ENCODE measurements at places on chromosomes 6 and 20.
A peak's percentile ranks its signal among the peaks of the same experiment; 100 is the strongest.

DNA sequence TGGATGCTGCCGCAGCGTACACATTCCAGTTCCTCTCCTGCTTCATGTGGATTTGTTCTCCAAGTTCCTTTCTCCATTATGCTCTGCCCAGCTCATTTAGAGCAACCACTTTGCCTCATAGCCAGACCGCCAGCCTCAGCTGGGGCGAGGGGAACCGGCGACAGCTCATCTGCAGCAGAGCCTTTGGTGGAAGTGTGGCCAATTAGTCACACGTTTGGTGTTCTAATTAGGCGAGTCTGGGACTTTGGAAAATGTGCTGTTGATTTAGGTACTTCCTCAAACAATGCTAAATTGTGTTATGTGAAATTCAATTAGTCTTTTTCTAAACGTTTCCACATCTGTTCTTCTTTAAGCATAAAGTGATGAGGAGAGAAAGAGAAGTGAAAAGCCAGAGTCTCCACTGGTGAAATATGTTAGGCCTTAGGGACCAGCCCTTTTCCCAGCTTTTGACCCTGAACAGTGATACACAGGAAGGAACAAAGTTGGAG is 217.9 kb downstream of the TBX18 start:
- DNase-seq = no peak

GRCh38 chr20:11966186-11966585 is 48.5 kb downstream of the BTBD3 start:
- no peak for DNase-seq

DNA sequence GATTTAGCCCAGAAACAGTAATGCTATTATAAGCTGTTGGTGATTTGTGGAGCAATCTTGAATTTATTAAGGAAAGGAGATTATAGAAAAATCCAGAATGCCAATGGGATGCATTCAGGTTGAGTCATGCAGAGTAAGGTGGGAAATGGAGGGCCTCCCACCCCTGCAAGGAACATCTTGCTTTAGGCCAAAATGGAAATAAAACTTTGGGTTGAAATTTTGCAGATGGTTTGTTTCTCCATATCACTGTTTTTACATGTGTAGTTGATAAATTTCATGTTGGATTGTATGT is 152.4 kb downstream of the BCAS1 start:
- DNase-seq = no peak

GRCh38 chr20:46229478-46230105 is 78.7 kb downstream of the CDH22 start:
- DNase-seq = no peak

GRCh38 chr20:9200196-9200595 is 131.3 kb downstream of the PLCB4 start:
- no peak for DNase-seq

GRCh38 chr6:11668455-11668854 is 110.1 kb downstream of the ADTRP start:
- DNase-seq = no peak

DNA sequence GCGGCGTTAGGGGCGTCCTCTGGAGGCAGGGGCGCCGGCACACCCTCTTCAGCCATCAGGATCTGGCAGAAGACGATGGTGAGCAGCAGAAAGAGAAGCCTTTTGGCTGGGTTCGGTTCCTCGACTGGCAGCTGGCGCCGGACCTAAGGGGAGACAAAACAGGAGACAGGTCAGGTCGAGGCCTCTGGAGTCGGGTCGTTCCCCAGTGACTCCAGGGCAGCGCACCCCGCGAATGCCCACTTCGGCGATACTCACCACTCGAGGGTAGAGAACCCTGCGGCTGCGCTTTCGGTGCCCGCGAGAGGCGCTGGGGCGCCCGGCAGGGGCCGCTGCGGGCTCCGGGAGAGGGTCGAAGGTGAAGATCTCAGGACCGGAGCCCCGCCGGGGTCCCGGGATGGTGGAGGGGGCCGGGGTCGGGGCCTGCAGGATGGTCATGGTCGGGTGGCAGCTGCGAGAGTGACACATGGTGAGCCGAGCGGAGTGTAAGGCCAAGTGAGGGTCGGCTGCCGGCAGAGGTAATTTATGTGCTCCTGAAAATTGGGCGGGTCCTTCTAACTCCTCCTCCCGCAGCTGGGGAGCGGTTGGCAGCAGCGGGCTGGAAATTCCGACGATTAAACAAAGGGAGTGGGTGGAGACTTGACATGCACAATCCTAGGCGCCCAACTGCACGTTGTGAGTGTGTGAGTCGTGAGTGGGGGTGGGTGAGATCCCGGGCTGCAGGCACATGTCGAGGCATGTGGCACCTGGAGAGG is at the start of gene IER3:
TSS of gene IER3 (minus strand) at position 494 of the 752 bp plus-strand sequence. CDS start at position 465, 29 bp downstream.
- peak; percentile 93 for DNase-seq

DNA sequence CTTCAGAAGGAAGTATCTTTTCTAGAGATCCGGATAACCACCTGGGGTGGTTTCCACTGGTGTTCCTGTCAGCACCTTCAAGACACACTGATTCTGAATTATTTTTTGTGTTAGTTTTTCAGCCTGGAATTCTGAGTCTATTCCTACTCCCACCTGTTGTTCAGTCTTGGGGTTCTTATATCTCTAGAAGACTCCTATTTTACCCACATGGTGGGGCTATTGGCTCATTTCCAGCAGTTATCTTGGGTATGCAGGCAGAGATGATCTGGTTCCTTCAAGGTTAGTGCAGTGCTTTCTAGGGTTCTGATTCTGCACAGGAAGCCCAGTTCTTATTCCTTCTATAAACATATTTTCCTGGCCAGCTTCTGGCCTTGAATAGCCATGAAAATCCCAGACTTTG is 175.6 kb upstream of the PDE7B start:
- DNase-seq = no peak

DNA sequence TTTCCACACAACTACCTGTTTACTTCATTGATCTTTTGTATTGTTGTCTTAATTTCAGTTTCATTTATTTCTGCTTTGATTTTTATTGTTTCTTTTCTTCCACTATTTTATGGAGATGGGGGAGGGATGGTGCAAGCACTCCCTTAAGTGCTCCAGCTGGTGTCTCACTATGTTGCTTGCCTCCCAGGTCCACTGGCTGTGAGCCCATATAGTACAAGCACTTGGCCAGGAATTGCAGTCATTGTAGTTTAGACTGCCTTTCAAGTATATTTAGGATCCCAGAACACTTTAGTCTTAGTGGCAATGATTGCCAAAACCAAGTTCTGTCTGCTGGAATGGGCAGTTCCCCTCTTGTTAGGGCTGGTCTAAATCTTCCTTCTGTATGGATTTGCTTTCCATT is 34.9 kb upstream of the MAN1A1 start:
- no peak for DNase-seq

DNA sequence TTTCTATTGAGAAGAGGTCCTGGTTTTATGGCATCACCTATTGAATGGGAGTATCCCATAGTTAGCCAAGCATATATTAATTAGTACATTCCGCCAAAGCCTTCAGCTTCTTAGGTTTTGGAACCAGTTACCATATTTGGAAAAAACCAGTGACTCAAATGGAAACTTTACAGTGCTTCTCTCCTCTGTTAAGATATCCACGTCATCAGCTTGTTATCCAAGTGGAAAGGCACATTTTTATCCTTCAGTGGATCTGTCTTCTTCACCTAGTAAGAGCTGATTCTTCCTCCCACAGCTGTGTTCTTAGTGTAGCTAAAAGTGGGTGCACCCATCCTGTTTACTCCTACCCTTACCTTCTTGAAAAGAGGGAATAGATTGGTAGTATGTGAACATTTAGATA is 34.5 kb downstream of the TPD52L1 start:
- DNase-seq = no peak

GRCh38 chr20:8571611-8572010 is 439.5 kb downstream of the PLCB1 start:
- DNase-seq = no peak

DNA sequence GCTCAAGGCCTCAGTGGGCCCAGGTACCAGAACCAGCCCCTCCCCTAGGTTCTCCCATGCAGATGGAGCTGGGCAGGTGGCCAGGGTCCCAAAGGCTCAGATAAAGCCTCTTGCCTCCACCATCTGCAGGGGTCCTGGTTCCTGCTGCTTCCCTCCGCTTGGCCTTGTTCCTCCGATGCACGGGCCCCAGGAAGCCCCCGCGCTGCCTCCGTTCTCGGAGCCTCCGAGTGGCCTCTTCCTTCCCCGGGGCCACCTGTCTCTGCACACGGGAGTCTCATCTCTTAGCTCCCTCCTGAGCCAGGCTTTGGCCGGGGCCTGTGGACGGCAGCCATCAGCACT is 1.9 kb upstream of the PTK6 start:
- DNase-seq = no peak

GRCh38 chr20:45735552-45735951 is 13.4 kb downstream of the SPINT4 start:
- DNase-seq = no peak

DNA sequence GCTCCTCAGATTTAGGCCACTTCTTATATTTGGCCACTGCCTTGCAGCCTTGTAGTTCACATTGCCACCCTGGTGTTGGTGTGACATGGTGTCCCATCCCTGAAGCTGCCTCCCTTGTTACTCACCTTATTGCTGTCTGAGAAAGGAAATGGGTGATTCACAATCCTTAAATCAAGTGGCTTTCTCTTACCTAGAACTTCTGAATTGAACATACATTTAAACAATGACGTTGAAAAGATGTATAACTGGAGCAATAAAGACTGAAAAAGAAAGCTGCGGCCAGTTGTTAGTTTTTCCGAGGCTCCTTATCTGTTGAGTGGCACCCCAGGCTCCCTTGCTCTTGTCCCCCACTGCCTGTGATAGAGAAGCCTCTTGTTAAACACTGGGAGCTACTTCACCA is 28.8 kb upstream of the GNRH2 start:
- no peak for DNase-seq

DNA sequence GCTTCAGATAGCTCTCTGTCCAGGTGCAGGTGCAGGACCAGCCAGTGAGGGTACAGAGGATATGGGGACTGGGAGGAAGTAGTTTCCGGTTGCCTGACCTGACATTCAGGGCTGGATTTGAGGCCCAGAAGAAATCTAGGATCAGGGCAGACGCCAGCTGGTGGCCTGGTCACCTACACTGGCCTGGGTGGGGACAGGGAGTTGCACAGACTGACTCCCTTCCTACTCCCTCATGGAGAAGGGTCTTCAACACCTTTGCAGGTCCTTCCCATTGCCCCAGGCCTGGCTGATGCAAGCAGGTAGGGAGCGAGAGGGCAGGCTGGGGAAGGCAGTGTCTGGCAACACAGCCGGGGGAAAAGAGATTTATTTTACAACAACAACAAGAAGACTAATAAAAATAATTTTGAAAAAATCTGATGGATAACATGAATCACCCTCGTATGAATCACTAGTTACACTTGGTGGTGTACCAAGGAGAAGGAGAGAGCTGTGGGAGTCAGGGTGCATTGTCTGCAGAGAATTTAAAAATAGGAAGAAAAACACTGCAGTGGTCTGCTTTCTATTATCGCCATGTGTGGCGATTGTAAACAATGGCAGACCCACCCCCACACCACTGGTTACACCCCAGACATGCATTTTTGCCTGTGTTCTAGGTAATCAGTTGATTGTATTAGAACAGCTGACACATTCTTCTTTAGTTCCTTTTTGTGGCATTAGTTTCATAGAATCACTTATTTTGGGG is 62.3 kb upstream of the SNX9 start:
- no peak for DNase-seq

DNA sequence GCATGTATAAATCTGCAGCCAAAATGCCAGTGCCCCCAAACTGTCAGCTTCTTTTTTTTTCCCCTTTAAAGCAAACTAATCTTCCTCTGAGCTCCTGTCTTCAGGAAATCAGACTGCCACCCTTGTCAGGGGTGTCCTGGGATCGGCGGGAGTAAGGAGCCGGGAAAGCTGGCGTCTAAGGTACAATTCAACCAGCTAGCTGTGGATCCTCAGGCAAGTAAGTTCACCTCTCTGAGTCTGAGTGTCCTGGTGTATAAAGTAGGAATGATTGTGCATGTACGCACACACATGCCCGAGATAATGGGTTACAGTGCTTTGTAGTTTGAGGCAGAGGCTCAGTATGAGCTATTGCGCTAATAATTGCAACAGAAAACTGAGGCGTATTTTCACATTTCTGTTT is 98.3 kb downstream of the ANKRD60 start:
- DNase-seq = no peak

- DNase-seq = no peak
Measured at GRCh38 chr20:17955302-17955701, 13.3 kb downstream of the SNX5 start.

GRCh38 chr20:44501448-44501847 is 20.4 kb downstream of the SERINC3 start:
- no peak for DNase-seq

GRCh38 chr6:68726337-68726736 is 91.3 kb downstream of the ADGRB3 start:
- DNase-seq = no peak

- DNase-seq = no peak
Measured at GRCh38 chr6:140427842-140428241, 1053.4 kb upstream of the CITED2 start.

DNA sequence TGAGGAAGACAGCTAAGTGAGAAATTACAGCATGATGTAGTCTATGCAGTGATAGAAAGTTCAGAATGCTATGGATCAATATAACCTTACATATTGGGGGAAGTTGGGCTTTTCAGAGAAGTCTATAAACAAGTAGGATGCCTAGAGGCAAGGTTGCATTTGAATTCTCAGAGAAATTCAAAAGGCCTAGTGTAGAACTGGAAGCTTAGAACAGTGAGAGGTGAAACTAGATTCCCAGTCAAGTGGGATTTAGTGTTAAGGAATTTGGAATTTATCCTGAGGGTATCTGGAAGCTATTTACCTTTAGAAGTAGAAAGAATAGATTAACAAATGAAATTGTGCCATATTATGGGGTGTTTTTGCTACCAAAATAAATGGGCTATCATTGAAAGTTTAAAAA is 4.3 kb downstream of the CENPW start:
- DNase-seq = no peak

- DNase-seq = no peak
Measured at GRCh38 chr6:89144354-89144906, 1.4 kb upstream of the PM20D2 start.

GRCh38 chr6:15798533-15799255 is 135.9 kb upstream of the DTNBP1 start:
- DNase-seq = no peak

GRCh38 chr6:80523531-80523997 is 417.1 kb downstream of the BCKDHB start:
- no peak for DNase-seq

GRCh38 chr20:3749087-3749688 is 16.7 kb downstream of the HSPA12B start:
- DNase-seq = no peak

DNA sequence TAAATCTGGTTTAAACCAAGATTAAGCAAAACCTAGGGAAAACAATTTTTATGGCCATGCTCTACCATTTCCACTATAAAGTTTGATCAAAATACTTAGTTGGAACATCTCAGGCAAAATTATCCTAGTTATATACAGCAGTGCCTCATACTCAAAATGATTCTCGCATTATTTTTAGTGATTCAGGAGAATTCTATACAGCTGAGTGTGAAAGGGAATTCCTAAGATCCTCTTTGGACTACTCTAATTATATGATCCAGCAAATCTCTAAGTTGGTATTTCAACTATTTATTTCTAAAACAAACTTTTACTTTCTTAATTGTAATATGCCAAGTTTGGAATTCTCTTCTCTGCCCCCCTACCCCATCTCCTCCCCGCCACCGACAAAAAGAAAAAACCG is 8.6 kb downstream of the DTNBP1 start:
- DNase-seq = no peak

- no peak for DNase-seq
Measured at GRCh38 chr6:42152024-42152423, 9.6 kb upstream of the C6orf132 start.
